Endothelial cell (in vitro differentiated cells): ENCODE measurements at places on chromosomes 12 and 14.

GRCh38 chr12:3293446-3294161 lies 197.4 kb upstream of the PRMT8 start:
- DNase-seq: no peak

DNA sequence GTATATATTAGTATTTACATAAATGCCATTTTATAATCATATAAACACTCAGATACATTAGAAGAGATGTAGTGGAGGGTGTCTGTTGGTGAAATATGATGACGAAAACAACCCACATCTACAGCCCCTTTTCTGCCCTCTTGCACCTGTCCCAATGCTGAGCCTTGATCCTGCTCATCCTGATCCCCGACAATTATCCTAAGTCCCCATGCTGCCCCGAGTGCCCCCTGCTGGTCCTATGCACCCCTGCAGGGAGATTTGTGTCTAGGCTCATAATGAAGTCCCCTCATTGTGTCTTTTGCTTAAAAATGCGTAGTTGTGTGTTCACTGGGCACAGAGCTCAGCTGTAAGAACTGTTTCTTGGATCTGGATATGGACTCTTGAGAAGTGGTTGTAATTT lies 554.5 kb downstream of the TMEM121 start:
- DNase-seq: no peak

GRCh38 chr14:28083389-28083788 lies 683.2 kb upstream of the FOXG1 start:
- no peak for DNase-seq

- DNase-seq: no peak
Observed at GRCh38 chr14:51082349-51082748, 12.6 kb downstream of the TRIM9 start.

- no peak for DNase-seq
Observed at GRCh38 chr12:54126029-54126695, 62.6 kb downstream of the SMUG1 start.

GRCh38 chr12:108568338-108569154 lies 6.2 kb downstream of the ISCU start:
- no peak for DNase-seq
